ENCODE measurements at places on chromosomes 7 and 10. TPM values are rescaled to one million over a fixed set of nuclear protein-coding genes. Genes with fewer than 3 reads are reported as not detected.

- DNase-seq, result no peak
- no peaks in the 10 kb centered on the region for H3K4me1 ChIP-seq
- peaks cover 38% of the 10 kb centered on the region for H3K36me3 ChIP-seq
- no peaks in the 10 kb centered on the region for H3K27me3 ChIP-seq
Observed at GRCh38 chr7:5231811-5232484, 41.9 kb downstream of the WIPI2 start.

DNA sequence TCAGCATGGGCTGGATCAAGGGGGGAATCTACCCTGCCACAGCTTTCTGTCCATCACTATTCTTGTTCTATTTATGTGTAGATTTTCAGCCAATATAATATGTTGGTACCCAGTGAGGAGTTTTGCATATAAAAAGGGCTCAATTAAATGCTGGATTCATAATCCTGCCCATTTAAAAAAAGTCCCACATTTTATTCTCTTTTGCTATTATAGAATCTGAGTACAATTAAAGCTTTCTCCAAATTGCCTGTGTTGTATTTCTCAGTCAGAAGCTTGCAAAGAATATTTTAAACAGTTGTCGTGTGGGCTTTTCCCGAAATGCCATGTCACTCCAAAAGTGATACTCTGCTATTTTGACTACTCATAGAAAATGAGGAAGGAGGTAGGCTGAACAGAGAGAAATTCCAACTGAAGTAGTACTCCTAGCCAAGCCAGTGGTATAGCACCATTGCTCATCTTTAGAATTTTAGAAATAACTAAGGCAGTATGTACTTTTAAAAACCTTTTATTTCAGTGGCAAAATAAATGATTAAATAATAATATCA, 108.3 kb upstream of the HDAC9 start:
- H3K4me3 ChIP-seq, result no peak overlapping the region
- no peak overlapping the region for H3K27ac ChIP-seq
- no peaks in the 10 kb centered on the region for H3K36me3 ChIP-seq
- no peaks in the 10 kb centered on the region for H3K27me3 ChIP-seq
- H3K4me1 ChIP-seq, result peaks cover 5% of the 10 kb centered on the region

GRCh38 chr7:114548081-114548980, 133.7 kb downstream of the FOXP2 start:
- no peak for DNase-seq
- H3K36me3 ChIP-seq, result no peaks in the 10 kb centered on the region
- H3K27ac ChIP-seq, result no peak overlapping the region

DNA sequence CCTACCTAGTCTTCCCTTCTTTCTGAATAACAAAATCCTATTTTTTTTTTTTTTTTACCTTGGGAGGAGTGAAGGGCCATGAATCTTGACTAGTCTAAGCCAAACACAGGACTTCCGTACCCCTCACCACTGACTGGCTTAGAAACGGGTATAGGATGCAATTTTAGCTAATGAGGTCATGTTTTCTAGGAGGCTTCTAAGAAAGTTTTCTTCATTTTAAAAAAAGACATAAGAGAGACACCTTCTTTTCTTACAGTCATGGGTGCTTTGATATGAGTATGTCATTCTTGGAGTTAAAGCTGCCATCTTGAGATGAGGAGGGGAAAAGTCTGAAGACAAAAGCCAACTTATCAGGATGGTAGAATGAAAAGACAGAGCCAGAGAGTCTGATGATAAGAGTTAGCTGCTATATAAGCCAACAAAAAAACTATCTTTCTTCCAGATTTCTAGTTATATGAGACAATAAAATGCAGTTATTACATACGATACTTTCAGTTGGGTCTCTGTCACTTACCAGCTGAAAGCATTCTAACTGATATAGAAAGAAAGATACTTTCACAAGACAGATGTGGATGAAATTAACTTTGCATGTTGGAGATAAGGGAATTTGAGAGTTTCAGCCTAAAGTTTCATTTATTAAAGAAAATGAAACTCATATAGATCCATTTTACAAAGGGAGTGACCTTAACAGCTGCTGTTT, 34.0 kb downstream of the ZNF438 start:
- H3K4me1 ChIP-seq, result no peaks in the 10 kb centered on the region
- no peak overlapping the region for H3K27ac ChIP-seq
- no peak for DNase-seq

- no peaks in the 10 kb centered on the region for H3K27me3 ChIP-seq
- H3K4me3 ChIP-seq, result no peak overlapping the region
- H3K4me1 ChIP-seq, result peaks cover 6% of the 10 kb centered on the region
Observed at GRCh38 chr7:140526787-140527664, 47.7 kb upstream of the MKRN1 start.

GRCh38 chr7:13990319-13990983, 985 bp upstream of the ETV1 start:
- H3K4me1 ChIP-seq, result no peaks in the 10 kb centered on the region
- H3K27ac ChIP-seq, result peak overlapping the region; percentile 88
- H3K4me3 ChIP-seq, result peak overlapping the region; percentile 75
- no peaks in the 10 kb centered on the region for H3K36me3 ChIP-seq

GRCh38 chr10:113585949-113586348, 33.1 kb downstream of the HABP2 start:
- DNase-seq, result no peak
- no peak overlapping the region for H3K4me3 ChIP-seq
- H3K36me3 ChIP-seq, result no peaks in the 10 kb centered on the region
- no peak overlapping the region for H3K27ac ChIP-seq
- no peaks in the 10 kb centered on the region for H3K4me1 ChIP-seq

DNA sequence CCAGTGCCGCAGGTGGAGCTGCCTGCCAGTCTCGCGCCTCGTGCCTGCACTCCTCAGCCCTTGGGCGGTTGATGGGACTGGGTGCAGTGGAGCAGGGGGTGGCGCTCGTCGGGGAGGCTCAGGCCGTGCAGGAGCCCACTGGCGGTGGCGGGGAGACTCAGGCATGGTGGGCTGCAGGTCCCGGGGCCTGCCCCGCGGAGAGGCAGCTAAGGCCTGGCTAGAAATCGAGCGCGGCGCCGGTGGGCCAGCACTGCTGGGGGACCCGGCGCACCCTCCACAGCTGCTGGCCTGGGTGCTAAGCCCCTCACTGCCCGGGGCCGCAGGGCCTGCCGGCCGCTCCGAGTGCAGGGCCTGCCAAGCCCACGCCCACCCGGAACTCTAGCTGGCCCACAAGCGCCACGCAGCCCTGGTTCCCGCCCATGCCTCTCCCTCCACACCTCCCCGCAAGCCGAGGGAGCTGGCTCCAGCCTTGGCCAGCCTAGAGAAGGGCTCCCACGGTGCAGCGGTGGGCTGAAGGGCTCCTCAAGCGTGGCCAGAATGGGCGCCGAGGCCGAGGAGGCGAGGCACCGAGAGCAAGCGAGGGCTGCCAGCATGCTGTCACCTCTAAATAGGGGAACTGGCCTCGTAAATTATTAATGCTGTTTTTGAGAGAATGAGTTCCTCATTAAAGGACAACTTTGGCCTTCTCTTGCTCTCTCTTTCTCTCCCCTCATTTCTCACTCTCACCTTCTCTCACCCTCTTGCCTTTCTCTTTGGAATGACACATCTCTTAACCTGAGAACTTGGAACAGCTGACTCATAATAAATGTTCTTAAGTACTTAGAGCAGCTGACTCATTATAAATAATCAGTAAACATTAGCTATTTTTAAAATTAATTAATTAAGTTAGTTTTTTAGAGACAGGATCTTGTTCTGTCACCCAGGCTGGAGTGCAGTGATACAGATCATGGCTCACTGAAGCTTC, 4.9 kb downstream of the ACADSB start:
- H3K4me3 ChIP-seq, result no peak overlapping the region
- no peak for DNase-seq
- peaks cover 9% of the 10 kb centered on the region for H3K4me1 ChIP-seq
- H3K36me3 ChIP-seq, result no peaks in the 10 kb centered on the region
- no peaks in the 10 kb centered on the region for H3K27me3 ChIP-seq
- no peak overlapping the region for H3K27ac ChIP-seq

- no peak overlapping the region for H3K27ac ChIP-seq
- H3K4me3 ChIP-seq, result no peak overlapping the region
- H3K27me3 ChIP-seq, result no peaks in the 10 kb centered on the region
- no peaks in the 10 kb centered on the region for H3K4me1 ChIP-seq
Observed at GRCh38 chr7:71705217-71705616, 573.3 kb downstream of the GALNT17 start.

- no peaks in the 10 kb centered on the region for H3K27me3 ChIP-seq
- H3K4me1 ChIP-seq, result peaks cover 29% of the 10 kb centered on the region
- H3K36me3 ChIP-seq, result no peaks in the 10 kb centered on the region
- H3K4me3 ChIP-seq, result no peak overlapping the region
- H3K27ac ChIP-seq, result no peak overlapping the region
- DNase-seq, result no peak
Observed at GRCh38 chr10:33252324-33252723, 82.1 kb downstream of the NRP1 start.

DNA sequence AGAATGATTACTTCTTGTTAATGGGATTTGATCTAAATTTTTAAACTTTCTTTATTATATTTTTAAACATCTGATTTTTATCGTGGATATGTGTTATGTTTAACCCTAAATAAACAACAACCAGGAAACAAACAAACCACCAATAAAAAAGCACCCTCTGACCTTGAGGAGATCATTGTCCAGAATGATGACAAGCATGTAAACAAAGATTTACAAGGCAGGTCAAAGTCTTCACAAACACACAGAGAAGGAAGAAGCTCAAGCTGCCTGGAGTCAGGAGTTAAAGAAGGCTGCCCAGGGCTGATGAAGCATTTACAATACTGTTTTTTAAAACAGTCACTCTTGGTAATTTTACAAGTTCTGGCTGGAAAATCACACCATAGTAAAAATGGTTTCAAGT, 31.0 kb upstream of the EGFR start:
- H3K4me1 ChIP-seq, result no peaks in the 10 kb centered on the region
- H3K36me3 ChIP-seq, result no peaks in the 10 kb centered on the region
- no peak overlapping the region for H3K4me3 ChIP-seq
- H3K27me3 ChIP-seq, result no peaks in the 10 kb centered on the region

GRCh38 chr7:154765118-154765517, 237.8 kb downstream of the PAXIP1 start:
- DNase-seq, result no peak
- H3K27ac ChIP-seq, result no peak overlapping the region
- H3K27me3 ChIP-seq, result no peaks in the 10 kb centered on the region
- no peaks in the 10 kb centered on the region for H3K4me1 ChIP-seq
- H3K4me3 ChIP-seq, result no peak overlapping the region

DNA sequence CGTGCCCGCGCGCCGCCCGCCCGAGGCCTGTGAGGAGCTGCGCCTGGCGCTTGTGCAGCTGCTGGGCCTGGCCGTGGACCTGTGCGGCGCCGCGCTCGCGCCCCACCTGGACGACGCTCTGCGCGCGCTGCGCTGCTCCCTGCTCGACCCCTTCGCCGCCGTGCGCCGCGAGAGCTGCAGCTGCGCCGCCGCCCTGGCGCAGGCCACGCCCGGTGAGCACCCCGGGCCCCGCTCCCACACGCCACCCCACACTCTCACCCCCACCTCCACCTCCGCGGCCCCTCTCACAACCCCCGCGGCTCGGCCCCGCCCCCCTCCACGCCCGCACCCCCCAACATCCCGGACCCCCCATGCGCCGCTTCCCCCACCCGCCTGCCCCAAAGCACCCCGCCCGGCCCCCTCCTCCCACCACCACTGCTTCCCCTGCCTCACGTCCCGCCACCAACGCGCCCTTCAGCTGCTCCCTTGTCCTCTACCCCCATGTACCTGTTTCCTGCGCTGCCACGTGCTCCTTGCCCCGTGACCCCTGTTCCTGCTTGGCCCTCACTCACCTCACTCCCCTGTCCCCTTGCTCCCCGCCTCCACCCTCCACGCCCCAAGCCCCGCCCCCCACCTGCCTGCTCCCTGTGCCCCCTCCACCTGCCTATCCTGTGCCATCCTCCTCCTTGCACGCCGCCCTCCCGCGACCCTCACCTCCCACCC, at the start of gene PRKAR1B:
PRKAR1B (minus strand) TSS at position 178 of the 702 bp plus-strand sequence. CDS start 15,776 bp downstream, outside the sequence.
- peak within 1 kb of the TSS; percentile 98 for H3K4me3 ChIP-seq
- H3K27ac ChIP-seq, result peak within 1 kb of the TSS; percentile 81
- no peak for DNase-seq
- peaks cover 17% of the 10 kb centered on the region for H3K4me1 ChIP-seq
- no peaks in the 10 kb centered on the region for H3K27me3 ChIP-seq
- H3K36me3 ChIP-seq, result peaks cover 6% of the 10 kb centered on the region

- no peaks in the 10 kb centered on the region for H3K36me3 ChIP-seq
- H3K4me1 ChIP-seq, result peaks cover 26% of the 10 kb centered on the region
- no peak overlapping the region for H3K27ac ChIP-seq
- H3K4me3 ChIP-seq, result no peak overlapping the region
Observed at GRCh38 chr7:3244241-3244814, 56.7 kb upstream of the SDK1 start.

DNA sequence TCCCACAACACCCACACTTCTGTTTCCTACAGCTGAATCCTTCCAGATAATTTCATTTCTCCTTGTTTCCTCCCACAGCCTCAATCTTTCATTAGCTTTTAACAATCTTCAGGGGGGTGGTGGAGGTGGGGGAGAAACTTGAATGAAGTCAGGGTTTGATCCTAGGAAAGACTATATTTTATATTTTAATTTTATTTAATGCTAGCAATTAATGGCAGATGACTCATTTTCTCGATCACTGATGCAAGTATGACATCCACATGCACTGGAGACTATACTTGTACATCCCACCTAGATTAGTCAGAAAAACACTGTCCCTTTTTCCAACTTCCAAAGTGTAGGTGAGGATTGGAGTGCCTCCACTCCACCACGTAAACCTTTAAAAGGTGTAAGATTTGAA, 1181.3 kb upstream of the AUTS2 start:
- no peak overlapping the region for H3K27ac ChIP-seq
- H3K36me3 ChIP-seq, result no peaks in the 10 kb centered on the region
- no peaks in the 10 kb centered on the region for H3K4me1 ChIP-seq
- H3K4me3 ChIP-seq, result no peak overlapping the region

DNA sequence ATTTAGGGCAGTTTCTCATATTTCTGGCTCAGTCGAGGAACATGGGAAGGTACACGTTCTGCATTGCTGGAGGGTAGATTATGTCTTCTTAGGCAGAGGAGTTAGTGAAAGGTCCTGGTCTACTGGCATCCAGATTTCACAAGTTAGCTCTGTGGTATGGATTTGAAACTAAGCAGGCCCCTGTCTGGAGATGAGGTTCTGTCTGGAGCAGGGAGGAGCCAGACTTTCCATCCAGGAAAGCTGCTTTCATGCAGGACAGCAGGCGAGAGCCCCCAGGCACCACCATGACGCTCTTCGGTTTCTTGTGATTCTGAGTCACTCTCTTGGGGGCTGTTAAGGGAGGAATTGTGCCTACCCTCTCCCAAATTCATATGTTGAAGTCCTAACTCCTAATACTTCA, 184.3 kb downstream of the KIAA1217 start:
- no peak for DNase-seq
- no peak overlapping the region for H3K27ac ChIP-seq
- H3K4me1 ChIP-seq, result no peaks in the 10 kb centered on the region
- no peak overlapping the region for H3K4me3 ChIP-seq
- H3K36me3 ChIP-seq, result no peaks in the 10 kb centered on the region

Gene IRF5
- 20.5 TPM for total RNA-seq

Gene SH2B2
- total RNA-seq, result 0.47 TPM

Gene LGI1
- total RNA-seq, result not detected

Gene UPF2
- total RNA-seq, result 19.8 TPM

Gene NOS3
- total RNA-seq, result 2.5 TPM

Gene NPSR1
- not detected for total RNA-seq

Gene PNLIPRP3
- total RNA-seq, result 0.38 TPM

Data from esophagus squamous epithelium (tissue), 5 donors.